Airway epithelial cell (primary cell): ENCODE measurements at places on chromosomes 4 and X. TPM values are rescaled to one million over a fixed set of nuclear protein-coding genes. Genes with fewer than 3 reads are reported as not detected.

Gene SPOCK3
- total RNA-seq = 0.56 and 3.5 TPM in 2 replicates

Gene DCAF12L1
- total RNA-seq = not detected in 2 replicates

Gene TMPRSS11D
- total RNA-seq = 1.8 and 1.9 TPM in 2 replicates

Gene FOXR2
- total RNA-seq = not detected in 2 replicates

Gene CD38
- 0.07 TPM in 1 of 2 replicates, not detected in the other for total RNA-seq

Gene TMSB15C
- total RNA-seq = 0.42 and 1.1 TPM in 2 replicates

Gene UGT2B17
- not detected in 2 replicates for total RNA-seq
